ENCODE measurements at places on chromosomes 3 and 15.
A peak's percentile ranks its signal among the peaks of the same experiment; 100 is the strongest.

DNA sequence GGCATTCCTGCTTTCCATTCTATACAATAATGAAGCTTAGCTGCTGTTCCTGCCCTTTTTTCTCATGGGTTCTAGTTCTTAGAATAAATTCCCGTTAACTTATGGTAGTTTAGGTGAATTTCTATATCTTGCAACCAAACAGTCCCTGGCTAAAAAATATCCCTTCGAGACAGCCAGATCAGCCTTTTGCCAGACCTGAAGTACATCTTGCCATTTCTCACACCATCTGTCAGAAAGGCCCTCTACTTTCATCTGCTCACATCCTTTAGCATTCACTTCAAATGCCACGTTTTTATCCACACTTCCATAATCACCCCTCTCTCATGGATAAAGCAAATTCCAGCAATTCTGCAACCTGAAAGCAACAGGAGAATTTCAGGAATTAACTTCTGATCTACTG lies 145.4 kb downstream of the GAP43 start:
- DNase-seq: no peak

- DNase-seq: no peak
Observed at GRCh38 chr3:67529915-67530314, 124.5 kb downstream of the SUCLG2 start.

- DNase-seq: no peak
Observed at GRCh38 chr3:32109256-32109655, 2.8 kb downstream of the GPD1L start.

- no peak for DNase-seq
Observed at GRCh38 chr15:60913900-60914299, 315.2 kb downstream of the RORA start.

DNA sequence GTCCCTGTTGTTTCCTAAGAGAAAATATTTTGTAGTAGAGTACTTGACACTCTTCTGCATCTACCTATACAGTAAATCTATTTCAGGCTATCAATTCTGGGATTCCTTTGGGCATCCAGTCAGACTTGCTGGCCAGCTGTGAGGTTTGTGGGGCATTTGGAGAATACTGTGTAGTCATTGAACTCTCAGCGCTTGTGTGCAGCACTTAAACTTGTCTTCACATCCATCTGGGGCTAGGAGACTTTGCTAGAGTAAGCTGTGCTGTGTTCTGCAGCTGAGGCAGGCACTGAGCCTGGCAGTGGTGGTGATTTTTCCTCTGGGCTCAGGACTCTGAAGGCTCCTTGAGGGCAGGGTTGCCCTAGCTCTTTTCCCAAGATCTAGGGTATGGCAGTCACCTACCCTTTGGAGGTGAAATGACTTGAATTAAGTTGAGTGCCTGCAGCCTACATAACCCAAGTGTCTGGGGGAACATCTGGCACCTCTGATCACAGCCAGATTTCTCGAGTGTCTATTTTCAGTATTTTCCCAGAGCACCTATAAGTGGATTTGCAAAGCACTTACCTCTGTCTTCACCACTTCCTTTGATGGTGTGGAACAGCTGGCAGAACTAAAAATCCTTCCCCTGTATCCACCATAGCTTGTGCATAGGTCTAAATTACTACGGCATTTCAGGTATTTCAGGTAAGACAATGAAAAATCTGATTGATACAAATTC lies 19.3 kb downstream of the CLSTN2 start:
- no peak for DNase-seq

DNA sequence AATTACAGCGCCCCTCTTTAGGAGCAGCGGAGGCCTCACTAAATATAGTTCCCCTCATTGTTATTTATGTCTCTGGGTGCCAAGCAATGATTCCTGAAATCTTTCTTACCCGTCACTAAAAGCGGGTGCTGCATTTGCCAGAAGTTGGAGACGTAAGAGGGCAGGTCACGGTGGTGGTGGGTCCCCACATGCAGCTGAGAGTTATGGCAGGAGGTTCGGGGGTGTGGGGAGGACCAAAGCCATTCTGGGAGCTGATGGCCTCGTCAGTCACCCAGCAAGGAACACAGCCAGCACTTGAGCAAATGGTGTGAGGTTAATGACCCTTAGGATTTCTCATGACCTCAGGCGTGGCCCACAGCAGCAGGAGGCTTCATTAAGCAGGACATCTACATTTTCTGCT lies 129.2 kb downstream of the RAB11A start:
- DNase-seq: no peak

DNA sequence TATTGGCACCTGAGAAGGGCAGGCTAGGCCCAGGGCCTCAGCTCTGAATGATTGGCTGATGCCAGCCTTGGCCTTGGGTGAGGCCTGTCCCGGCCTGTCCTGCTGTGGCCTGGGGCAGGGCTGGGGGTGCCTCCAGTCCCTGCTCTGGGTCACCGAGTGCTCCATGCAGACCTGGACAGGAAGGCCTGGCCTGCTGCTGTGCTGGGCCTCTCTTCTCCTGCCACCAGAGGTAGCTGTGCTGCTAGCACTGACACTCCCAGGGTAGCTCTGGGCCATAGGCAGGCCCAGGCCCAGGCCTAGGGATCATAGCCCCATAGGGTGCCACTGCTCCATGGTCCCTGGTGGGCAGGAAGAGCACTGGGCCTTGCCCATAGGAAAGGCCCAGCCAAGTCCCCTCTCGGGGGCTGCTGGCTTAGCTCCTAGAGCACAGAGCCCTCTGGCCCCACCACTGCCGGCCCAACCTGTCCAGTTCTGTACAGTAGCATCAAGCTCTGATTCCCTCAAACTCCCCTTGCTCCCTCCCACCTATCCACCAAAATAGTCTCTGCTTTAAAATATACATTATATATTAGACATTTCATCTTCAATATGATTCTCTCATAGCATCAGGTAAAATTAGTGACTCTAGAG lies 18.2 kb downstream of the ABTB1 start:
- DNase-seq: no peak

DNA sequence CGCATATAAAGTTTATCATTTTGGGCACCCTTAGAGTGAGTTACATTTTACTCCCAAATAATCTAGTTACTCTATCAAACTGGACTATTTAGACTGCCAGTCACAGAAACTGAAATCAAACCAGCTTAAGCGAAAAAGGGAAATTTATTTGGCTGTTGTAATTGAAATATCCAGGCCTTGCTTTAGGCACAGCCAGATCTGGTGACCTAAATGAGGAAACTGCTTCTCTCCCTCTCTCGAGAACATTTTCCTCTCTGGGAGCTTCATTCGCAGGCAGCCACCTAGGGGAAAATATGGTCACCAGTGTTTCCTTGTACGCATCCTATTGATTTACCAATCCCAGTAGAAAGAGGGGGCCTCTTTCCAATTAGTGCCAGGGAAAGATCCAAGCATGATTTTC lies 175.3 kb upstream of the MITF start:
- DNase-seq: no peak

- no peak for DNase-seq
Observed at GRCh38 chr3:117920253-117920898, 1114.3 kb downstream of the IGSF11 start.

- no peak for DNase-seq
Observed at GRCh38 chr3:126380011-126380768, 14.5 kb upstream of the CFAP100 start.

- DNase-seq: no peak
Observed at GRCh38 chr15:80536716-80537115, 132.5 kb downstream of the ARNT2 start.

DNA sequence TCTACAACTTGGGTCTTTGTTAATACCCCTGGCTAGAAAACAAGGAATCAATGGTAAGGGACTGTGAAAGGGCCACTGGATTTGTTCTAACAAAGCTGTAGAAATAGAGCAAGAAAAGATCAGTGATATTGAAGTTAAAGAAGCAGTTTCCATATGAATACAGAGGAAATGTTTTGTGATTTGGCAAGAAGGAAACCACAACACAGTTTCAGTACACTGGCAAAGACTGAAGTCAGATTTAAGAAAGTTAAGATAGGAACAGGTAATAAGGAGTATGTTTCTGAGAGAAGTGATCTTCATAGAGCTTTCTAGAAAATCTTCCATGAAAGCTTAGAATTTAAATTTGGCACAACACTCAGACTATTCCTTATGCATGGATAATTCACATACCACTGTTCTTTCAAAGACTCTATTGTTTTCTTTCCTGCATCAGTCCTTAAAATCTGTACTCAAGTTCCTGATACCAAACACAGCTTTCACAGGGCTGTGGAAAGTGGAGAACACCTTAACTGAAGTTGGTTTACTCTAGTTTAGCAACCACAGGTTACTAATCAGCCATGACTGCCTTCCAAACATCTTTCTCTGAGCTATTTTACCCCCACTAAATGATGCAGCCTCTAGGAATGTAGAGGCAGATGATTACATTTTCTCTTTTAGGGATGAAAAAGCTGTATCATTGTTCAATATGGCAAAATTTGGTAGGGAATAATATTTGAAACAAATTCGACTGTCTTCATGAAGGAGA lies 32.4 kb upstream of the ALCAM start:
- DNase-seq: no peak

GRCh38 chr3:119239206-119239820 lies 1.4 kb downstream of the B4GALT4 start:
- DNase-seq: no peak

DNA sequence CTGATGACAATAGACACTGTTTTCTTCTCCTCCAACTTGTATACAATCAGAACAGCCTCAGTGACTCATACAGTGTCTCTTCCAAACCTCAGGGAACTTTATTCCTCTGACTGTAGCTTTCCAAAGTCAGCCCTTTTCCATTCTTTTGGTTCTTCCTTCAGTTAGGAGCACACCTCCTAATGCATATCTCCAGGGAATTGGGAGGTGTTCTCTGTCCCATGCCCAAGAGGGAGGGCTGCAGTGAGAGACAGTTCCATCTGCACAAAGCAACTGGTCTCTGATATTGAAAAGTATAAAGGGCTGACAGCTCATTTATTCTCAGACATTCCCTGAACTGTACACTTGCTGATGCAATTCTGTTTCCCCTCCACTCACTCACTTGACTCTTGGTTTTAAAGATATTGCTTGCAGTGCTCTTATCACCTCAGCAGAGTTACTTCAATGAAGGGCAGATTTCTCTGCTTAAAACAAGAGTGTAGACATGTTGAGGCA lies 337.8 kb upstream of the TBC1D5 start:
- DNase-seq: no peak

GRCh38 chr15:67100801-67101581 lies 35.6 kb downstream of the SMAD3 start:
- no peak for DNase-seq

DNA sequence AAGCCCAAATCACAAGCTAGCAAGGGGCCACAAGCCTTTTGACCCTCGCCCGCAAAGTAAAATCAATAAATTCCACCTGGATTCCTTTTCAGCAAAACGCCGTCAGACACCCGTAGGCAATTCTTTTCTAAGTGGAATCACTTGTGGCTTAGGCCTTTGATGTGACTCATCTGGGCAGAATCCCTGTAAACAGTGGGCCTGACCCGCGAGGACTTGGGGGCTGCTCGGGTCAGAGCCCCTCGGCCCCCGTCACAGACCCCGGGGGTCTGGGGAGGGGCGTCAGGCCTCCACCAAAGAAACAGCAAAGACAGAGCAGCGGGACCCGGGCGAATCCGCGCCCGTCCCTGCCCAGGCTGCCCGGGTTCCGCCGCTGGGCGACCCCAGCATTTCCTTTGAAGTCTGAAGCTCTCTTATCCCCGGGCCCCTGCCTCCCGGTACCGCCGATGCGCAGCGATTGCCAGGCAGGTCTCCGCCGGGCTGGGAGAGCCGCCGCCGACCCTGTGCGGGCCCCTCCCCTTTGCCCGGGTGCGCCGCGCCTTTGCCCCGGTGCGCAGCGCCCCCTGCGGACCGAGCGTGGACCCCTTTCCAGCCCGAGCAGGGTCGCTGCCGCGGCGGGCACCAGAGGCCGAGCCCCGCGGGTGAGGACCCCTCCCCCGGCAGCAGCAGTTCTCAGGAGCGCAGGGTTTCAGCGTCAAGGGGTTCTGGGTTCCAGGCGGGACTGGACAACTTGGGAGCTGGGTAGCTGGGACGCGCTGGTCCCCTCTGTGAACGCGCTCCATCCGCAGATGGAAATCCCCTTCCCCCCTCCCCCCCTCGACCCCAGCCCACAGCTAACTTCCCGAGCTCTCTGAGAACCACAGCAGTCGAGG lies 178.3 kb downstream of the UACA start:
- DNase-seq: peak; percentile 50

- DNase-seq: no peak
Observed at GRCh38 chr3:38837358-38837757, 21.3 kb upstream of the SCN10A start.

GRCh38 chr3:4508048-4508981 lies 15.2 kb downstream of the ITPR1 start:
- no peak for DNase-seq

GRCh38 chr15:89656116-89656815 lies 999 bp upstream of the KIF7 start:
- DNase-seq: no peak

DNA sequence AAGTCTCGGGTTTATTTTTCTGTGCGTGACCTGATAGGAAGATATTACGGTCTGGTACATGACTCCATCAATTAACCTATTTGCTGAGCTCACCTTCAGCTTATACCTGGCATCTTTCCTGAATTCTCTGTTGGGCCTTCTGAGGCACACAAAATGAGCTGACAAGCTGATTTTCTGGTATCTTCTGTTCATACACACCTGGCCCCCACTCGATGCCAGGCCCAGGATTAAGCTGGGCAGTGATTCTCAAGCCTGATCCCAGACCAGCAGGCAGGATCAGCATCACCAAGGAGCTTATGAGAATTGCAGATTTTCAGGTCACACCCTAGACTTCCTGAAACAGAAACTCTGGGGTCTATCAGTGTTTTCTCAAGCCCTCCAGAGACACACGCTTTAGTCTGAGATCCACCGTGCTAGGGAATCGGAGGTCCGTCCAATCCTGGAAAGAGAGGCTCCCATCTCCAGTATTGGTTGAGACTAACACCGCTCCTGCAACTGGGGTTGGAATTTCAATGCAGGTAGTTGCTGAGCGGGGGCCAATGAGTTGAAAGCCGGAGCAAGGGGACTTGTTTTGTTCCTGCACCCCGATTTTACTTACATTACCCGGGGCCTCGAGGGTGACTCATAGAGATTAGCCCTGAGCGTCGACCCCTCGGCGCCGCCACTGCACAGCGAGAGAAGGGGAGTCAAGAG lies 636 bp upstream of the EIF1B start:
- no peak for DNase-seq

DNA sequence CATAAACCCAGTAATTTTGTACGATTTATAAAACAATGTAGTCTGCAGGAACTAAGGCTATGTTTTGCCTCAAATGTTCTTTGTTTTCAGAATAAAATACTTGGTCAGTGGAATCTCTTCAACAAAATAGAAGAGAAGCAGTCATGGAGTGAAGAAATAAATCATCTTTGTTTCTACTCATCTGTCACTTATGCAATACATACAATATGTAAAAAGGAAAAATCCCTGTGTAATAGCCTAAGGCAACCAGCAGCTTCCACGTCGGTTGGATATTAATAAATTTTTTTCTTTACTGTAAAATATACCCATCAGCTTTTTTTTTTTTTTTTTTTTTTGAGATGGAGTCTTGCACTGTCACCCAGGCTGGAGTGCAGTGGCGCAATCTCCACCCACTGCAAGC lies 5.2 kb upstream of the WDR5B start:
- no peak for DNase-seq

Data from stimulated activated CD4-positive, alpha-beta T cell treated with anti-CD3 and anti-CD28 coated beads, Interleukin-1b, Interleukin-23, amount 100 ng/mL, for 1 hour (primary cell).